ENCODE measurements at places on chromosomes 12 and 14.

DNA sequence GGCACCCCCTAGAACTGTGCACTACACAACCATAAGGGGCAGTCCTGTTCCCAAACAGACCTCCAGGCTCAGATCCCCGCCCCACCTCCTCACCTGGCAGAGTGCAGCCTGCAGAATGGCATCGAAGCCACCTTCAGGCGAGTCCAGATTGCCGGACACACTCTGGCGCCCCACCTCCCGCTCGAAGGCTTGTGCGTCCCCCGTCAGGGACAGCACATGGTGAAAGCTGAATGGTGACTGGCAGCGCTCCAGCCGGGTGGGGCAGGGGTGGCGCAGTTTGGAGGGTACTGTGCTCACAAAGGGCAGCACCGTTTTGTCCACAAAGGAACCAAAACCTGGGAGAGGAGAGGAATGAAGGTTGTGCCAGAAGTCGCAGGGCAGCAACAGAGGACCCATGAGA, 10.6 kb downstream of the ITGB7 start:
- DNase-seq, result no peak

- no peak for DNase-seq
Observed at GRCh38 chr12:52791271-52792184, 4.4 kb downstream of the KRT3 start.

- no peak for DNase-seq
Observed at GRCh38 chr14:91912035-91912434, 35.5 kb downstream of the FBLN5 start.

GRCh38 chr14:99277530-99277929, 5.5 kb upstream of the BCL11B start:
- DNase-seq, result no peak

- DNase-seq, result no peak
Observed at GRCh38 chr14:96053600-96054381, 14.6 kb downstream of the C14orf132 start.

- peak; percentile 73 for DNase-seq
Observed at GRCh38 chr14:51828017-51828797, 32.2 kb upstream of the GNG2 start.

All from activated naive CD4-positive, alpha-beta T cell treated with Interleukin-2 at 50 U/mL for 16 hours (primary cell).